ENCODE measurements at places on chromosomes 11 and 22.
A peak's percentile ranks its signal among the peaks of the same experiment; 100 is the strongest.

DNA sequence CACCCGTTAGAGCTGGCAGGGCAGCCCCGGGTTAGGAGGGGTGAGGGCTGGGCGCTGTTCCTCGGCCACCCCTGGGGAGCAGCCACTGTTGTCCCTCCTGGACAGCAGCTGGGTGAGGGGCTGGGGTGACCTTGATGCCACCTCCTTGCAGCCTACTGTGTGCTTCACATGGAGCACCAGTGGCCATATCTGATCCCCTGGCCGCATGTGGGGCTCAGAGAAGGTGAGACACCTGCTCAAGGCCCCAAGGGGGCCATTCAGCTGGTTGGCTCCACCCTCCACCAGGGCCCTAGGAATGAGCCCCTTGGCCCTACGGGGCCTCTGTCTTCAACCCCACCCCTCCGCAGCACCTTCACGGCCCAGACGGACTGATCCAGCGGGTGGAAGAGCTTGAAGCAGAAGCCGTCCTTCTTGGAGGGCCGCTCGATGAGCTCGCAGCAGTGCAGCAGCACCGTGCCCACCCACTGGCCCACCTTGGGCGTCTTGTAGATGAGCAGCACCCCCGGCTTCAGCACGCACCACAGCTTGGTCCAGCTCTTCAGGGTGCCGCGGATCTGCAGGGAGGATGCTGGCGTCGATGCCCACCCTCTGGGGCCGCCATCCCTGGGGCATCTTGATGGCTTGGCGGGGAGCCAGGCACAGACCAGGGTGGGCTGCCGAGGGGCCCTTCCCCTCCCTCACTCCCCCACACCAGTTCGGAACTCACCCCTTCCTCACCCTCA lies 44.9 kb downstream of the OSBPL5 start:
- no peak for DNase-seq

GRCh38 chr11:37724315-37724714 lies 1126.3 kb upstream of the RAG2 start:
- no peak for DNase-seq

GRCh38 chr22:36277482-36278291 lies 24.8 kb downstream of the APOL1 start:
- no peak for DNase-seq

- DNase-seq = peak; percentile 6
Measured at GRCh38 chr11:132704781-132705375, 827.4 kb downstream of the OPCML start.

GRCh38 chr11:35216962-35217678 lies 78.1 kb downstream of the CD44 start:
- no peak for DNase-seq

GRCh38 chr22:19871023-19871844 lies 16.6 kb upstream of the GNB1L start:
- DNase-seq = no peak

DNA sequence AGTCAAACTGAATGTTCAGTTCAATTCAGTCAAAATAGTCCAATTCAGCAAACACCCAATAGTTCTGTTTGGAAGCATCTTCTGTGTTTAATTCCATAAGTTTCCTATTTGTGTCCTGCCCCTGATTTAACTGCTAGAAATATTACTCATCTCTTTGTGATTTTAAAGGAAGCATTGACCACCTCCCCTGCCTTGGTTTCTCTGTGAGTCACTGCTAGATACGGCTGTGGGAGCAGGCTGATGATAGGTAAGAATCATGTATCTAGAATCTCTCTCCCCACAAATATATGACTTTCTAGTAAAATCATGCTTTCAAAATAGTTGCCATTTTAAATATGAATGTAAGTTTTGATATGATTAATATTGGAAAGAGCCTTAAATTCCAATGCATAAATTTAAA lies 888.5 kb downstream of the NTM start:
- DNase-seq = no peak

DNA sequence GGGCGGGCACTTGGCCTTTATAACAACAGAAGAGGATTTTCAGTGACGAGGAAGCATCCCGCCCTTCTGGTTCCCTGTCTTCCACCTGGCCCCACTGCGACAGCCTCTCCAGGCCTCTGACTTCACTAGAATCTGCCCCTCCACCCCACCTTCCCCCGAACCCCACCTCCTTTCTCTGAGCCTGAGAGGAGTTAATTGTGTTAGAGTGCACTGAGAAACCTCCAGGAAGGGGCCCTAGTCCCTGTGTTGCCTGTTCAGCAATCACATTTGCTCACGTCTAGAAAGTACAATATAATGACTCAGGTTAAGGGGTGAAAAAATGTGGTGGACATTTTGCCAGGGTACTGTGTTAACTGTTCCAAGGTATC lies 38.8 kb downstream of the PTPRJ start:
- DNase-seq = no peak

DNA sequence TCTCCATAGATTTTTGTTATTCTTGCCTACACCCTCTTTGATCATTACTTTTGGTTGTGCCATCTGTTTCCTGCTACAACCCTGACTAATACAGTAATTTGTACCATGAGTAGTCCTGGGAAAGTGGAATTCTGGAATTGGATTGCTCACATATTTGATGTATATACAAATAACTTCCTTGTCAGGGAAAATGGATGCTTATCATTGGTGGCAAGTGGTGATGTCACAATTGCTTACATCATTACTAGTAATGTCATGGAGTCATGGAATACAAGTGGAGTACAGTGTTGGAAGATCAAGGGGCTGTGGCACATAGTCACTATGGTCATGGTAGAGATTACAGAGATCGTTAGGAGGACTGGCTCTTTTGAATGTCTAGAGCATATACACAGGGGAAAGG lies 24.4 kb downstream of the AASDHPPT start:
- DNase-seq = no peak

- no peak for DNase-seq
Measured at GRCh38 chr11:13329670-13330356, 52.2 kb downstream of the BMAL1 start.

GRCh38 chr22:40107851-40108378 lies 69.8 kb upstream of the TNRC6B start:
- DNase-seq = peak; percentile 36

GRCh38 chr22:47207846-47208554 lies 445.6 kb downstream of the TBC1D22A start:
- DNase-seq = no peak

GRCh38 chr11:47595029-47595428 lies 818 bp upstream of the C1QTNF4 start:
- no peak for DNase-seq

DNA sequence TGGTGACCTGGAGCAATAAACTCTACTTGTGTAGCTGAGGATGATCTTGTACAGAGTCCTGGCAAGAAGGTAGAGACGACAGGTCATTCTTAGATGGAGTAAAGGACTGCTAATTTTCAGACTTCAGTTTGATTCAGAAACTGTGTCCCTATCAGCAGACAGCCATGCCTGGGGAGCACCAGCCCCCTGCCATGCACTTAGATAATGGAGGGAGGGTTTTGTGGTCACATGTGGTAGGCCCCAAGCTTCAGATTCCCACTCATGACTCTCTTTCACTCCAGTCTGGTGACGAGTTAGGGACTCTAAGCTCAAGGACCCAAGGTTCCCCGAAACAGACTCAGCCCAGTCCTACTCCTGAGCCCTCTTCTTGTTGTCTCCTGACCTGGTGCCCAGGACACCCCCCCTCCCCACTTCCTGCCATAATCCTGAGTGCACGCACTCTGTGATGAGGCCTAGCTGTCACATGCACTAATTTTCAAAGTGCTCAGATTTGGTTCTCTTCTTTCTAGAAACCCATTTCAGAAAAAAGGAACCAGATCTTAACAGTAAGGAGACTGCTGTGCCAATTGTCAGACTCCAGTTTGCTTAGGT lies 10.2 kb upstream of the AMPD3 start:
- no peak for DNase-seq

GRCh38 chr11:2482204-2482603 lies 37.4 kb downstream of the KCNQ1 start:
- DNase-seq = no peak
